ENCODE measurements at places on chromosomes 3 and 15. TPM values are rescaled to one million over a fixed set of nuclear protein-coding genes. Genes with fewer than 3 reads are reported as not detected.

- no peak for DNase-seq
These were observed 59.1 kb upstream of the FRMD4B start for GRCh38 chr3:69445024-69445423.

- no peak for DNase-seq
These were observed 38.2 kb downstream of the MRPL46 start for GRCh38 chr15:88428805-88429605.

- no peak for DNase-seq
These were observed 40.9 kb downstream of the CHST2 start for GRCh38 chr3:143160437-143160836.

DNA sequence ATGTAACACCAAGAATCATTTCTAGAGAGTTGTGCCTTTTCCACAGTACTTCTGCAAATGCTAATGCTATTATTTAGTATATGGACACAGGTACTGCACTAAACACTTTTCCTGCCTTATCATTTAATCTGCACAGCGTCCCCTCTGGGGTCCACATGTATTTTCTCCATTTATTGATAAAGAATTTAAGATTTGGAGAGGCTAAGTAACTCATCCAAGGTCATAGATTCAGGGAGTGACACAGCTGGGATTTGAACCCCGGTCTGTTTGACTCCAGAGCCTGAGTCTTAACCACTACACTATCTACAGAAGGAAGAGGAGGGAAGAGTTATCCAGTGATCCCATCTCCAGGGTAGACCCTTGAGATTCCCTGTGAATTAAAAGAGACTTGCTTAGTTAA lies 24.9 kb upstream of the TPRG1 start:
- peak; percentile 30 for DNase-seq

GRCh38 chr3:28218071-28218916 lies 23.1 kb upstream of the CMC1 start:
- DNase-seq: no peak

- DNase-seq: no peak
These were observed 593.6 kb downstream of the ZIC1 start for GRCh38 chr3:148002705-148003205.

- DNase-seq: no peak
These were observed 210.8 kb upstream of the SEMA6D start for GRCh38 chr15:47506329-47507100.

GRCh38 chr3:195450731-195451229 lies 8.0 kb upstream of the ACAP2 start:
- peak; percentile 57 for DNase-seq

DNA sequence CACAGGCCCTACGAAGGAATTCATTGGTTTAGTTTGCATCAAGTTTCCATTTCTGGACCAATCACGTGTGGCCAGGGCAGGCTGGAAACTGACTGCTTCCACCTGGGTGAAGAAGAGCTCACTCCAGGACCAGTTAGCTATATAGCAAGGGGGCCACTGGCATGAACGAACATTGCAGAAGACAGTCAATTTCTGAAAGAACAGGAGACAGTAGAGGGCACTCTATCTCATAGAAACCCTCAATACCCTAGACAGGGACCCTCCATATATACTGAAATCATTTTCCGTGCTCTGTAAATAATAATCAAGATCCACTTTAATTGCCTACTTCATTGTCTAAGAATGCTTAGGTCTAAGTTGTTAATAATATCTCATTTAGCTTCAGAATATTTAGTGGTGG lies 215.6 kb downstream of the CADPS start:
- no peak for DNase-seq

GRCh38 chr15:66115568-66116206 lies 137.9 kb downstream of the MEGF11 start:
- no peak for DNase-seq

DNA sequence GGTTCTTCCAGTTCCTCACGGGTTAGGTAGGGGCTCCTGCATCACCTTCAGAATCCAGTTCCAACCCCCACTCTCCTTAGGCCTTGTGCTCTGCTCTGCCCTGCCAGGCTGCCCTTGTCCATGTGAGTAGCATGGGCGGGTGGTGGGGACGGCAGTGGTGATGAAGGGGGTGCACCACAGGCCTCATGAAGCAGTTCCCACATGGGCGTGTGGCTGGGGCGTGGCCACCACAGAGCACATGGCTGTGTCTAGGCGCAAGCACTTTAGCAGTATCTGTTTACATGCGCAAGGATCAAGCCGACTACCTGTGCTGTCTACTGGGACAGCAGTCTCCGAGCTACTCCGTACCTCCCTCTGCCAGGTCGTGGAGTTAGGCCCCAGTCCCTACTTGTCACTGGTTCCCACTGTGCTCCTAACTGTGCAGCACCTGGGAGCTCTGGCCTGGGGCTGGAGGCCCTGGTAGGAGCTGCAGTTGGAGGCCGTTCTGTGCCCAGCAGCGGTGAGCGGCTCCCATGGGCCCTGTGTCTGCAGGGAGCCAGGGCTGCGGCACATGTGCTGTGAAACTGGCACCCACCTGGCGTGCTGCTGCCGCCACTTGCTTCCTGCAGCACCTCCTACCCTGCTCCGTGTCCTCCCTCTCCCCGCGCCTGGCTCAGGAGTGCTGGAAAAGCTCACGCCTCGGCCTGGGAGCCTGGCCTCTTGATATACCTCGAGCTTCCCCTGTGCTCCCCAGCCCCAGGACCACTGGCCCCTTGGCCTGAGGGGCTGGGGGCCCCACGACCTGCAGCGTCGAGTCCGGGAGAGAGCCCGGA lies 53.5 kb downstream of the PLXNA1 start:
- DNase-seq: no peak

DNA sequence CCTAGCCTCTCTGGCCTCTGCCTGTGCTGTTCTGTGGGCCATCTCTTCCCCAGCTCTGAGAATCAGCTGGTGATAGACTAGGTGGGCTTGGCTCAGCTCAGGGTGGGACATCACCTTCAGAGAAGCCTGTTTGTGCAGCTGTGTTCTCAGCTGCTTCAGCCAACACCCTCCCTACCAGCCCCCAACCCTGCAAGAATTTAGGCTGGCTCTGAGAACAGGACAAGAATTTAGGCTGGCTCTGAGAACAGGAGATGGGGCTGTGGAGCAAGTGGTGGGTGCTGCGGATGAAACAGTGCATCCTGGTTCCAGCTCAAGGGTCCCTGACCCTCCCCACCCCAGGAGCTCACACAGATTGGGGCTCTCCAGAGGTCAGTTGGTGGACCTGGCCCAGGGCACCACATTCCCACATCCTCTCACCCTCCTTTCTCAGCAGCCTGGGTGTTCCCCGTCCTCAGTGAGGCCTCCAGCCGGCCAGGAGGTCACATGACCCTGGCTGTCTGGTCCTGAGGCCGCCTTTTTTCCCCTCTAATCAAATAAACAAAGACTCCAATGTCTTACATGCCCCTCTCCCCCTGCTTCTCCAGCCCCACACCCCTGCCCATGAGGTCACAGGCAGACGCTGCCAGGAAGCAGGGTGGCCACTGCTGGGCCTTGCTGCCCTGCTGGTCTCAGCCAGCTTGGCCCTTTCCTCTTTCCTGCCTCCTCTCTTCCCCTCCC lies 14.9 kb downstream of the PLEKHO2 start:
- DNase-seq: peak; percentile 76

GRCh38 chr3:177419904-177420601 lies 222.8 kb upstream of the TBL1XR1 start:
- DNase-seq: no peak

- DNase-seq: no peak
These were observed 54.7 kb downstream of the ADAM10 start for GRCh38 chr15:58694641-58695398.

GRCh38 chr3:127439621-127440020 lies 150.9 kb downstream of the TPRA1 start:
- no peak for DNase-seq

GRCh38 chr3:175199961-175200360 lies 340.8 kb downstream of the NAALADL2 start:
- peak; percentile 14 for DNase-seq

GRCh38 chr3:66253790-66254620 lies 33.2 kb downstream of the SLC25A26 start:
- peak; percentile 32 for DNase-seq

DNA sequence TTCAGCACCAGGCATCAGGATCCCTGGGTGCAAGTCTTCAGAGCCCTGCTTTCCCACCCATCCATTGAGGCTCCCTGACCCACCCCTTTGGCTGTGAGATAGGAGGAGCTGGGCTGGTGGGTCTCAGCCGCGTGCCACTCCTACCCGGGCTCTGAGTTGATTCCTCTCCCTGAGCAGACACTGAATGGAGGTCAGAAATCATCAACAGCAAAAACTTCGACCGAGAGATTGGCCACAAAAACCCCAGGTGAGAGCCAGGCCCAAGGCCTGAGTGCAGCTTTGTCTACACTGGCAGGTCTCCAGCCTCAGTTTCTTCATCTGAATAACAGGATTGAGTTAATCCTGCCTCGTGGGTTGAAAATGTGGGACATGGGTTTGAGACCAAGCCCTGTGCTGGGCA lies 7.8 kb downstream of the TMEM43 start:
- no peak for DNase-seq

DNA sequence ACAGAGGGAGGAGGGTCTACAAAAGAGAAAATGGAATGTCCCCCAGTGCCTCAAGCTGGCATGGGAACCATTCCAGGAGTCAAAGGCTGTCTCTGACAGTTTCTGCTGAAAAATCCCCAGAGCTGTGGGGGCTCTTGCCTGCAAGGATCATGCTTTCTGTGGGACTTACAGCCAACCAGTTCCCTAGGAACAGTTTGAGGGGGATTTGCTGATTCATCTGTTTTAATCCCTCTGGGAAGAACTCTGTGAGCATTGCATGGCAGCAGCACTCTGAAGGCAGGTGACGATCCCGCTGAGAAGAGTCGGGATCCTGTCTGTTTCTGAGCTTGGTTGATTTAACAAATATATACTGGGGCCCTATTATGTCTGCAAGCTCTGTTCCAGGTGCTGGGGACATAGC lies 176.0 kb downstream of the SSR3 start:
- DNase-seq: no peak

DNA sequence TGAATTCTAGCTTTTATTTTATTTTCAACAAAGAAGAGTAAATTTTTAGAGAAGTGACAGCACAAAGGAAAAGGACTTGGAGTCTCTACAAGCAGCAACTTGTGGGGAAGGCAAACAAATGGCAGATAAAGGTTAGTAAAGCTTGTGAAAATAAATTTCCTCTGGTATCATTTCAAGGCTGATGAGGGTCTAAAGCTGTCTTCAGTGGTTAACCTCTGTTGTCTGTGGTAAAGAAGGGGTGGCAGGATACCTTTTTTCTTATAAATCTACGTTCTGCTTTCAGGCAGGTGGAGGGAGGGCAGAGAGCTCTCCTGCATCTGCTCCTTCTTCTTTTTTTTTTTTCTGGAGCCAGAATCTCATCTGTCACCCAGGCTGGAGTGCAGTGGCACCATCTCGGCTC lies 50.5 kb downstream of the NMD3 start:
- no peak for DNase-seq

The FAM174B gene
- total RNA-seq: 14.8 TPM

The ACVR2B gene
- 1.7 TPM for total RNA-seq

The WNT7A gene
- total RNA-seq: not detected

The NME9 gene
- total RNA-seq: not detected

The PCLAF gene
- 126 TPM for total RNA-seq

The GOLGA8O gene
- total RNA-seq: 0.51 TPM

The CLEC3B gene
- 0.40 TPM for total RNA-seq

The SH3GL3 gene
- total RNA-seq: not detected

The PRR20G gene
- not detected for total RNA-seq

The ACTRT3 gene
- 6.5 TPM for total RNA-seq

The SLC6A20 gene
- total RNA-seq: not detected

All from LHCN-M2 (cell line).